Ureter (tissue), 1 donor: ENCODE measurements at places on chromosomes 4 and X.

DNA sequence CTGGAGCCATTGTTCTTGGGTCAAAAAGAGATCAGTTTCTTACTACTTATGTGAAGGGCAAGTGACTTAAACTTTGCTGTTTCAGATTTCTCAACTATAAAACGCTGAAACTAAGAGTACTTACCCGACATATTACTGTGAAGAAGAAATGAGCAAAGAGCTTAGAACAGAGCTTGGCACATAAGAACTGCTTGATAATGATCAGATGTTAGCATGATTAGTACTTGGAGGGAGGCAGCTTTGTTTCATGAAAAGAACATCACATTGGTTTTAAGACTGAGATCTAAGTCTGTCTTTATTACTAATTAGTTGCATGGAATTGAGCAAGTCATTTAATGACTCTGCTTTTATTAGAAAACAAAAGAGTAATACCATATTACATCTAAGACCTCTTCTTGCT lies 169.1 kb downstream of the ARHGAP24 start:
- no peak for DNase-seq

DNA sequence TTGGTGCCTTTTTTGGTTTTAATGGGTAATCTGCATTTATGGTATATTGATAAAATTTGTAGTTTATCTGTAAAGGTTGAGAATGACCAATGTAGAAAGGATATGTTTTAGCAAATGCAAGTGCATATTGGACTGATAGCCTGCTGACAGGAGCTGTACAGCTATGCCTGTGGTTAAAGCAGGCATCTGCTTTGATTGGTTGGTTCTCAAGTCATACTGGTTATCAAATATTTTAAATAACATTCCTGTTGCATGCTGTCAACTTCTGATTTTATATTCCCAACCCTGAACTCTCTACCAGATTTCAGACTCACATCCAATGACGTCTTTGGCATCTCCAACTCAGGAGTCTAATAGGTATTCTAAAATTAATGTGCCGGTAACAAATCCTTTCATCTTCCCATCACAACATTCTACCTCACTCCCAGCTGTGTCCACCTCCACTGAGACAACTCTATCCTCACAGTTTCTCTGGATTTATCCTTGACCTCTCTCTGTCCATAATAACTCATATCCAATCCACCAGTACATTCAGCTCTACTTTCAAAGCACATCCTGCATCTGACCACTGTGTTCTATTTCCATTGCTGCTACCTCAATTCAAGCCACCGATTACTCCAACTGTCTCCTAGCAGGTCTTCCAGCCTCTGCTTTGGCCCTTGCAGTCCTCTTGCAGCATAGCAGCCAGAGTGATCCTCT lies 125.7 kb downstream of the CAMK2D start:
- no peak for DNase-seq

GRCh38 chr4:33561259-33561658 lies 2683.1 kb downstream of the ARAP2 start:
- no peak for DNase-seq

- no peak for DNase-seq
Observed at GRCh38 chr4:17958181-17958580, 63.4 kb downstream of the LCORL start.

- DNase-seq, result peak; percentile 61
Observed at GRCh38 chr4:184473499-184474262, 669 bp downstream of the IRF2 start.

DNA sequence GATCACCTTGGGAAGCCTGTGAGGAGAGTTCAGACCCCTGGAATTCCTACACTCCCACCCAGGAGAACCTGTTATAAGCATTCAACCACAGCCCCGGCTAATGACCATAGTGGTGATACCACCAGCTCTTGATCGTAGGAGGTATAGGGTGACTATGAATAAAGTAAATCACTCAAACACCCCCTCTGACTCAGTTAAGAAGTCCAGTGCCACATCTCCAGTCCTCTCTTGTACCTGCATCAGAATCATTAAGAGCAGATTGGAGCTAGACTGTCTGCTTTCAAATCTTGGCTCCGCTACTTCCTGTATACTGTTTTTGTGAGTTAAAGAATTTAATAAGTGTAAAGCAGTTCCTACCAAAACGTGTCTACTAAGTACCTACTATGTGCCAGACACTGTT lies 565.1 kb upstream of the DIPK2B start:
- DNase-seq, result no peak

GRCh38 chr4:56909086-56909894 lies 1.6 kb downstream of the REST start:
- DNase-seq, result peak; percentile 57

- no peak for DNase-seq
Observed at GRCh38 chr4:66691101-66691500, 854.2 kb downstream of the CENPC start.

GRCh38 chrX:109732017-109732801 lies 848 bp downstream of the ACSL4 start:
- DNase-seq, result no peak

GRCh38 chr4:122309988-122310626 lies 68.7 kb upstream of the ADAD1 start:
- DNase-seq, result no peak

GRCh38 chr4:22115262-22115661 lies 166.7 kb upstream of the KCNIP4 start:
- DNase-seq, result no peak

GRCh38 chr4:78439328-78439727 lies 112.2 kb upstream of the ANXA3 start:
- no peak for DNase-seq

DNA sequence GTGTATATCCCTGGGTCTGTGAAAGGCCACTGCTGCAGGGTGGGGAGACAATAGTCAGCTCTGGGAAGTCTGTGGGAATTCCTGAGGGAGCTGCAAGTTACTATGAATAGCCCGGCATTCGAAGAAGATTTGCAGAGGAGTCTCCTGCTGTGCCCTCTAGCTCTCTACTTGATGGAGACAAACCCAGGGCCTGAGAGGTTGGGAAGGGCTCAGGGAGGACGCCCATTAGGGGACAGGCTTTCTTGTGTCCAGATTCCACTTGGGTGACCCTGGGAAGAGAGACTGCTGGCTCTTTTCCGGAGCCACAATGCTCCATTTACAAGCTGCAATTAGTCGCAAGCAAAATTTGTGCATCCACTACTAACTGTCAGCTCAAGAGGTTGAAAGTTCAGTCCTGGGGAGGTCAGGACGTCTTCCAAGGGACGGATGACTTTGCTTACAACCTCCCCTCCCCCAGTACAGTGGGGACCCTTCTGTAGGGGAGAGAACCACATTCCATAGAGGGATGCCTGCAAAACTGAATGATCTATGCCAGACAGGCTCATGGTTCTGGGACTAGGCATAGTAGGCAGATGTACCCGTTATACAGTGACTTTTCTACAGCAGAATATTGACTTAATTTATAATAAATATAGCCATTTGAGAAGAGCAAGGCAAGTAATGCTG lies 48.2 kb upstream of the PHOX2B start:
- DNase-seq, result no peak

DNA sequence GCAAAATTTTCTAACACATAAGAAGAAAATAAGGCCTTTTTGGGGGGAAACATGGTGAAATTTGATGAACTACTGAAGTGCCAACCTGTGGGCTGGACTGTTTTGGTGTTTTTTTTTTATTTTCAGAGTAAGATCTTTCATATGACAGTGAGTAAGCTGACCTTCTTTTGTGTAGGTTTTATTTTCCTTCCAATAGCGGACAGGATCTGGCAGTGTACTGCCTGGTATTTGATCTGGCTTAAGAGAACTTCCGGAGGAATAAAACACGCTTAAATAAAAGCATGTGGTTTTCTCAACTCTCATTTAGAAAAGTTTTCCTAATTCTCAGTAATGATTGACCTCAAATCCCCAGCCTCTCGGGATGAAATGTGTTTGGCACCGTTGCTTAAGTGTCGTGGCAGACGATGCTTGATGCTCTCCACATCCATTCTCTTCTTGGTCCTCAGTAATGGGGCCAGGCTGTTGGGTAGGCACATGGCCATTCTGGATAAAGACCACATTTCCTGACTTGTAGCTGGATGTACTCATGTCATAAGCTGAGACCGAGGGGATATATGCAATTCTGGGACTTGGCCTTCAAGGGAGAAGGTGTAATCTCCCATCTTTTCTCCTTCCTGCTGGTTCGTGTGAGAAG lies 65.6 kb upstream of the PDLIM3 start:
- DNase-seq, result no peak

- DNase-seq, result no peak
Observed at GRCh38 chrX:149877157-149877556, 3.8 kb upstream of the MAGEA8 start.

GRCh38 chrX:24285082-24285481 lies 28.8 kb downstream of the SUPT20HL2 start:
- no peak for DNase-seq

DNA sequence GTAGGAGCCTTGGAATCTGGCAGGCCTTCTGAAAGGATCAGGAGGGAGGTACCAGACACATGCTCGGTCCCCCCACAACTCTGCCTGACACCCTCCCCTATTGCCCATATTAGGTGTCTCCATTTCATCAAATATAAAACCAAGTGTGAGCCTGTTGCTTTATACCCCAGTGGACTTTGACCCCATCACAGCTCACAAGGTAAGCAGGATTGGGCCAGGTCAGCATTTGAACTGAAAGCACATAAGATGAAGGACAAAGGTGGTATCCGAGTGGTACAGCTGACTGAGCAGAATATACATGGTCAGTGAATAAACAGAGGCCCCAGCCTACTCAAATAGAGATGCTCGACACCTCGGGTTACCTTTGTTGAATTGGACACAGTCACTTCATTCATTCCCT lies 20.0 kb downstream of the SLC25A43 start:
- DNase-seq, result no peak

- DNase-seq, result no peak
Observed at GRCh38 chr4:147453561-147454141, 27.2 kb upstream of the EDNRA start.

DNA sequence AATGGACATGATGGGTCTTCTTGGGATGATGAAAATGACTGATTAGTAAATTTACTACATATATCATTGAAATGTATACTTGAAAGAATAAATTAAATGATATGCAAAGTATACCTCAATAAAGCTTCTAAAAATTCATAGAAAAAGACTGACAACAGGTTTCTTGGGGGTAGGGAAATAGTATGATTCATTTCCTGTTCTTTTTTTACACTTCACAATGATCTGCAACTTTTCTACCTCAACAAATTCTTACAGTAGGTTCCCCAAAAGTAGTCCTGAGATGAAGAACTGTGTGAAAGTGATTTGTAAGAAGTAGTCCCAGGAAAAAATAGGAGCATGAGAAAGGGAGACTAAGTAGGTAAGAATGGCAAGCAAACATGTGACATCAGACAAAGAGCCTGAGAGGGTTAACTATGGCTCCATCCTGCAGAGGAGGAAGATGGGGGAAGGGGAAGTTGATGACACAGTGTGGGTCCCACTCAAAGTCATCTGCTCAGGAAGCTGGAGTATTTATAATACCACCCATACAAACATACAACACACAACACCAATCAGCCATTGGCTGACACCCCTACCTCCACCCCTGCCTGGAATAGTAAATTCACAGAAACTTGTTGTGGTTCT lies 73.9 kb downstream of the ARHGAP6 start:
- DNase-seq, result no peak

- DNase-seq, result no peak
Observed at GRCh38 chr4:176526704-176527103, 206.9 kb downstream of the SPCS3 start.

DNA sequence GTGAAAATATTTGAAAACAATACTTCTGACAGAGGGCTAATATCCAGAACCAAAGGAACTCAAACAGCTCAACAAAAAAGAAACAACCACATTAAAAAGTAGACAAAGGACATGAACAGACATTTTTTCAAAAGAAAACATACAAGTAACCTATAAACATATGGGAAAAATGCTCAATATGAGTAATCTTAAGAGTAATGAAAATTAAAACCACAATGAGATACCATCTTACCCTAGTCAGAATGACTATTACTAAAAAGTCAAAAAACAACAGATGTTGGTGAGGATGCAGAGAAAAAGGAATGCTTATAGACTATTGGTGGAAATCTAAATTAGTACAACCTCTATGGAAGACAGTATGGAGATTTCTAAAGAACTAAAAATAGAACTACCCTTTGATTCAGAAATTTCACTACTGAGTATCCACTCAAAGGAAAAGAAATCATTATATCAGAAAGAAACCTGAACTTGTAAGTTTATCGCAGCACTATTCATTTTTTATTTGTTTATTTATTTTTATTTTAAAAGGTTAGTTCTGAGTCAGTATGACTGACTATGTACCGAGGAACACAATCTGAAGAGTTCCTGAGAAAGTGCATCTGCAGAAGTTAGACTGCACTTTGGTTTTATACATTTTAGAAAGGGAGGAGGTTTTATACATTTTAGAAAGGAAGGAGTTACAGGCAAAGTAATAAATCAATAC lies 231.3 kb downstream of the INPP4B start:
- DNase-seq, result no peak

GRCh38 chrX:17563076-17563475 lies 174.2 kb upstream of the SCML1 start:
- no peak for DNase-seq

DNA sequence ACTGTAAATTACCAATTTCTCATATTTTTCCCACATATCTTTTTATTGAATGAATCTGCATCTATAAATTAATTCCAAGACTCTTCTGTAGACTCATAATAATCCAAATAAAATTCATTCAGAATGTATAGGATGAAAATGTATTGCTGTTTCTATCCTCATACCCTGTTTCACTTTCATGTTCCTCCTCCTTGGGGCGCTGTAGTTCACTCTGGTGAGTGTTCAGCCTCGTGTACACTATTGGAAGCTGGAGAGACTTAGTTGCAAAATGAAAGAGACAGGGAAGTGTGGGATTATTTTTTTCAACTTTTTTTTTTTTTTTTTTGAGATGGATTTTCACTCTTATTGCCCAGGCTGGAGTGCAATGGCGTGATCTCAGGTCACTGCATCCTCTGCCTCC lies 296.1 kb downstream of the TLL1 start:
- DNase-seq, result no peak

GRCh38 chrX:49233176-49233575 lies at the start of gene CACNA1F:
Gene CACNA1F (minus strand): TSS chrX:49233340. CDS start chrX:49233309, 31 bp downstream.
- DNase-seq, result no peak

- DNase-seq, result no peak
Observed at GRCh38 chr4:169200361-169201030, 70.3 kb downstream of the SH3RF1 start.

GRCh38 chr4:127606823-127607222 lies 25.9 kb upstream of the INTU start:
- DNase-seq, result no peak

DNA sequence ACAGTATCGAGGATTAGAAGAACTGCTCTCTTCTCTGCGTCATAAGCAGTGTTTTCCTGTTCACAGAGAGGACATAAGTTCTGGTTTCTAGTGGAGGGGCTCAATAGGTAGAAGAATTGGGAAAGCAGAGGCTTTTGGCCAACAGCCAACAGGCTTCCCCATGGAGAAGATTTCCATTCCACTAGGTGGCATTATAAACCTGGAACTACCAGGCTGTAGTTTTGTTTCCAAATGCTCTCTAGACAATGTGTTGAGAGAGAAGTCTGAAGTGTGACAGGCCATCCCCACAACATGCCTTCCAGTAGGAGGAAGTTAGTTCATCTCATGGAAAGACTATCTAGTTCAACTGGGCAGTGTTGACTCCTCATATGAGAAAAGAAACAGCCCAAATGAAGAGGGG lies 63.8 kb upstream of the ANXA10 start:
- no peak for DNase-seq

- no peak for DNase-seq
Observed at GRCh38 chr4:179803857-179804256, 2361.6 kb upstream of the AGA start.

GRCh38 chr4:21005647-21006046 lies 305.4 kb downstream of the PACRGL start:
- DNase-seq, result no peak

GRCh38 chr4:48409203-48409602 lies 67.9 kb downstream of the SLAIN2 start:
- DNase-seq, result no peak
